ENCODE measurements at places on chromosomes 3 and 15.
A peak's percentile ranks its signal among the peaks of the same experiment; 100 is the strongest.

GRCh38 chr15:70863450-70864218, 9.7 kb upstream of the LARP6 start:
- no peak for DNase-seq

DNA sequence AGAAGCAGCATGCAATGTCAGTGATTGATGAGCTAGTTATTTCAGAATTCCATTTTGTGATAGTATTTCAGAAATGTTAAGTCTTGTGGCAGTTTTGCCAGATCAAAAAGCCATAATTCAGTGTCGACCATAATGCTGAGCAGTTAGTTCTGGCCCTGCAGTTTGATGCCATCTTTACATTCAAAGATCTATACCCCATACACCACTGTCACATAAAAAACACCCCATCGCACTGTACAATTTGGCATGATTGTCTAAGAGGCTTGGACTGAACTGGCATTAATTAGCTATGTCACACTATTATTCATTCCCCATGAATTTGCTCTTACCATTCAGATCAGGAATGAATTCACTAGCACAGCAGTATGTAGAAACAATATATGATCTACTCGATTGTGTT, 127.7 kb upstream of the EPHA3 start:
- no peak for DNase-seq

GRCh38 chr15:70035719-70036077, 62.0 kb downstream of the TLE3 start:
- DNase-seq = no peak

- peak; percentile 53 for DNase-seq
Measured at GRCh38 chr3:129315223-129315997, 36.7 kb downstream of the HMCES start.

- DNase-seq = no peak
Measured at GRCh38 chr3:35646081-35646480, 6.8 kb downstream of the ARPP21 start.

- no peak for DNase-seq
Measured at GRCh38 chr3:23985747-23986544, 40.9 kb downstream of the NR1D2 start.

DNA sequence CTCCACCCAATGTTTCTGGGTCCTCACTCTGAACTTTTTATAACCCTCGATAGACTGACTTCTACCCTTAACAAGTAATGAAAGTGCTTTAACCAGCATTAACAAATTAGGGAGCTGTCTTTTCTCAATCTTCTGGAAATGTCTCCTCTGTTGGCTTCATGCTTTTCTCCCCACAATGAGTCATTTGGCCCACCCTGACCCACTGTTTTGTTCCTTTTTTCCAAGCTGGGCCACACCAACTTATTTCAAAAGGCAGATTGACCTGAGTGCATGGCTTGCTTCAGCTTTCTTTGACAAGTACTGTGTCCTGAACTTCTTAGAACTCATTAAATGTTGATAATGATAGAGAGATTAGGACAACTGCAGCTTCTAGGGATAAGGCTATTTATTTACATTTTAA, 199.6 kb upstream of the SEMA6D start:
- no peak for DNase-seq

GRCh38 chr3:64861684-64862083, 173.9 kb upstream of the ADAMTS9 start:
- DNase-seq = no peak

GRCh38 chr3:25478964-25479726, 51.1 kb downstream of the RARB start:
- DNase-seq = no peak

DNA sequence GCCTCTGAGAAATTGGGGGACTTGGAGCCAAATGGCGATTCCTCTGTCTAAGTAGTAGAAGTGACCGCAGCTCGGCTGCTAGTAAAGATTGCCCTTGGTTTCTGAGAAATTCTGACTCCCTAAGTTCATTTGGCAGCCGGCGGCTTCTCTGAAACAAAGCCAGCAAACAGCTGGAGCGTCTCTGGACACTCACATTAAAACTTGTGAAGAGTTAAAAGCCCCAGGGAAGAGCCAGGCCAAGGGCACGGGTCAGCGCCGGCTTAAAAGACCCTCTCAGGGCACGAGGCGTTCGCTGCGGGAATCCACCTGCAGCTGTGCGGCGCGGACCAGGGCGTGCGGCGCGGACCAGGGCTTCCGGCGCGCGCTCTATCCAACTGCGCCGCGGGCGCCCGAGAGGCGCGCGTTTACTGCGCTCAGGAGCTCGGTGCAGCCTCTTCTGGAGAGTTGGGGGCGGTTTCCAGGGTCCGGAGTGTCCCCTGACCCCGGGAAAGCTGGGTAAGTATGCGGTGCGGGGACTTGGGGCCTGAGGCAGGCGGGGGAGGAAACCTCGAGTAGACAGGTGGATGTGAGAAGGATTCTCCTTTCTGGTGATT, at the start of gene COL6A5:
Gene COL6A5 (plus strand): TSS at position 186 of the 593 bp plus-strand sequence. CDS start 27,967 bp downstream, outside the sequence.
- DNase-seq = no peak

DNA sequence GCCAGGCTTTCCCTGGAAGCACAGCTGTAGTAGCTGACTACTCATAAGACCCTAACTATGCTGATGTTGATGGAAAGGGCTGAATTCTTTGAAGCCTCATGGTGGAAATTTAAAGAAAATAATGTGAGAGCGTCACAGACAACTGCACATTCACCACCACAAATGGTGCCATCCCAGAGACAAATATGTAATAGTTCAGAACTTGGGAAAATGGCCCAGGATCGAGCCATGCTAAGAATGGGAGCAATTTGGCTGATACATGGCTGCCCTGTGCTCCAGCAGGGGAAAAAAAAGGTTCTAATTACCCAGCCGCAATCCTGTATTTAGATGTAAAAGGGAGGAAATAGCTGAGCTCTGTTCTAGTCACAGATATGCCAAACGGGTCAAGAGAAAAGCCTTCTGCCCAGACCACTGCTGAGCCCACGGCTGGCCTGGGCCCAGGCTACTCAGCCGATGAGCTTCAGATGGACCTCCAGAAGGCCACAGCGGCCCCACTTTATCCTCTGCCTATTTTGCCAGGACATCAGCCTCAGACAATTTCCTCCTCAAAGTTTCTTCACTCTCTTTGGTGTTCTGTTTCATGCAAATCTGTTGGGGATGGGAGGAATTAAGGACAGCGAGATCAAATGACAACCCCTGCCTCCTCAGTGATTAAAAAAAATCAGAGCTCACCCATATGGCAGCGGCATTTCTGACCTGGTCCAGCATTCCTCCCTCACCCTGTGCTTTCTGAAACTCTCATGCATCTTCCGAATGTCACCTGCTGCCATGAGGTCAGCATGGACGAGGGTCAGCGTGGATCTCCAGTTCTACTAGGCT, 54.5 kb upstream of the MEX3B start:
- no peak for DNase-seq

DNA sequence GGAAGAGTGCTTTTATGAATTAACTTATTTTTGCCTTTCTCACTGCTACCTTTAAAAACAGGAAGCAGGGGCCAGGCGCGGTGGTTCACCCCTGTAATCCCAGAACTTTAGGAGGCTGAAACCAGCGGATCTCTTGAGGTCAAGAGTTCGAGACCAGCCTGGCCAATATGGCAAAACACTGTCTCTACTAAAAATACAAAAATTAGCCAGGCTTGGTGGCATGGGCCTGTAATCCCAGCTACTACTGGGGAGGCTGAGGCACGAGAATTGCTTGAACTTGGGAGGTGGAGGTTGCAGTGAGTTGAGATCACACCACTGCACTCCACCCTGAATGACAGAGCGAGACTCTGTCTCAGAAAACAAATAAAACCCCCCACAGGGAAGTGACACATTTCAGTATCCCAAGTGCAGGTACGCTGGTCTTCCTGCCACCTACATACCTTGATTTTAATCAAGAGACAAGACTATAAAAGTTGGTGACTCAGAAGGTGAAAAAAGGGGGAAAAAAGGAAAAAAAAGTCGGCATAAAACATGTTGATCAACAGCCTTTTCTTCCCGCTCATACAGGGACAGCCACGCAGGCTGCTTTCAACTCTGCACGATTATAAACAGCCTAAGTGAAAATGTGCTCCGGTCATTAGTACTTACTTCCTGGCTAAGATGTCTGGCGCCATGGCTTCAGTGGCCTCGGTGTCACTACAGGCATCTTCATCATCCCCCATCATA, 18.8 kb downstream of the PPP1R2 start:
- DNase-seq = no peak

GRCh38 chr3:143529018-143529478, 319.2 kb downstream of the SLC9A9 start:
- no peak for DNase-seq

DNA sequence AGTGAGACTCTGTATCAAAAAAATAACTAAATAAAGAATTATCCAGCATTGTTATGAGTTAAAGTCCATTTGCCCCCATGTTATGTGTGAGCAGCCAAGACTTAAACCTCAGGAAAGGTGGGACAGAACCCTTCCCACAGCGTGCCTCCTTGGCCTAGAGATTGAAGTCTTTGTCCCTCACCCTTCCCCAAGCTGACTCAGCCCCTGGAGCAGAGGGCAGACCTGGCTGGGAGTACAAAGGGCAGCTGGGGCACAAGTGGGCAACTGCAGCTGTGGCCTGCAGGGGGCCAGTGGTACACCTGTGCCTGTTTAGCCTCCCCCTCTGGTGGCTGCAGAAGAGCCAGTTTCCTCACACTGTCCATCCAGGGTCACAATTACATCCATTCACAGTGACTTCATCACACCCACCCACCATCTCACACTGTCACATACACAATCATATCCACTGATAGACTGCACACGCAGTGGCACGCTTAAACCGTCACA, 940 bp upstream of the ACY1 start:
- peak; percentile 78 for DNase-seq

DNA sequence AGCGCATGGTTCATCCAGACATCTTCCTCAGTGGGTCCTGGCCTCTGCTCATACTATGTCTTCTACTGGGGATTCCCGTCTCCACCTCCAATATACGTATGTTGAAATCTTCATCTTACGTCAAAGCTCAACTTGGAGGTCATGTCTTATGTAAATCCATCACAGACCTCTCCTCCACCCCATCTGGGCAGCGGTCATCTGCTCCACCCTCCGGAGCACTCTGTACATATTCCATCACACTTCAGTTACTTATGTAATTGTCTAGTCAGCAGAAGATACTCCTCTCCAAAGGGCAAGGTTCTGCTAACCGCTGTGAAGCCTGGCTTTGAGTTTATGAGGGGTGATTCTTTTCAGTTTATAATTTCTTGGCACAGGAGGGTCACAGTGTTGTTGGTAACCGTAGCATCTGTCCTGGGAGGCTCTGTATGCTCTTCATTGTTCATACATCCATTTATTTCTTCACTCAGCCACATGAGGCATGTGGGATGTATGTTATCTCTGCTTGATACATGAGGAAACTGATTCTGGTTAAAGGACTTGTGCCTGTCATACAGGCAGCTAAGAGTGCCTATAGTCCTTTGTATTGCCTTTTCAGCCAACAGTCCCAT, 22.1 kb downstream of the MAP2K1 start:
- DNase-seq = no peak

- peak; percentile 82 for DNase-seq
Measured at GRCh38 chr3:120642368-120642948, 39.6 kb downstream of the HGD start.

GRCh38 chr15:62902821-62903220, 139.7 kb upstream of the TPM1 start:
- no peak for DNase-seq

GRCh38 chr15:94555841-94556519, 324.6 kb downstream of the MCTP2 start:
- no peak for DNase-seq

DNA sequence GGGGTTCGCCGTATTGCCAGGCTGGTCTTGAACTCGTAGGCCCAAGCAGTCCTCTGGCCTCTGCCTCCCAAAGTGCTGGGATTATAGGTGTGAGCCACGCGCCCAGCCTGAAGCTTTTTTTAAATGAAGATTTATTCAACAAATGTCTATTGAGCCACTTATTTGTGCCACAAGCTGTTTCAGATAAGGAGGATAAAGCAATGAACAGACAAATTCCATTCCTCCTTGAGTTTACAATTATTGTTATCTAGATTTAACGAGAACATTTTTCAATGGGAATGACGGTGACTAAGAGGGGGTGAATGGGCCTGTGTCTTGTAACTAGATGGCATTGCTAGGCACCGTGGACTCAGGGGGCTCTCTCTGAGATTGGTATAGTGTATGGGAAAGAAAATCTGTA, 10.2 kb downstream of the PPARG start:
- DNase-seq = no peak

DNA sequence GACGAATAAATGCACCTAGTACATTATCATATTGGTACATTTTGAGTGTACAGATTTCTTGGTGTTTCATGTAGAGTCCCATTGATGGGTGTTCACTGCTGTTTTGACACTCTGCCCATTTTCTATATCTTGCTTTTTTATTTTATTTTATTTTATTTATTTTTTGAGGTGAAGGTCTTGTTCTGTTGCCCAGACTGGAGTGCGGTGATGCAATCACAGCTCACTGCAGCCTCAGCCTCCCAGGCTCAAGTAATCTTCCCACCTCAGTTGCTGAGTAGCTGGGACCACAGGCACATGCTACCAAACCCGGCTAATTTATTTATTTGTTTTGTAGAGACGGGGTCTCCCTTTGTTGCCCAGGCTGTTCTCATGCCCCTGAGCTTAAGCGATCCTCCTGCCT, 44.2 kb downstream of the DNAJC13 start:
- no peak for DNase-seq

DNA sequence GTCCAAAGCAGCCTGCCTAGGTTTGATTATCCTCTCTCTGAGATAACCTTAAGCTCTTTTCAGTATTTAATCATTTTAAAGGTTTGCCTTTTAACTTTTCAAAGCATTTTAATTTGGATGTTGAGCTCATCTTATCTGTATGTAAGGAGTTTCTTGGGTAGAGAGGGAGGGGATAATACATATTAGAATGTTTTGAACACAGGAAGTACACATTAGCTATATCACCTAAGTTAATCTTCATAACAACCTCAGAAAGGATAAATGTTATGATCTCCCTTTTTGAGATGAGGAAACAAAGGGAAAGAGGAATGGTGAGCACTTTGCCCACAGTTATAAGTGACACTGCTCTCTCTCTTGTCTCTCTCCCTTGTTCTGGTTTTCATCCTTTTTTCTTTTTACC, 2.2 kb upstream of the CD47 start:
- DNase-seq = no peak

DNA sequence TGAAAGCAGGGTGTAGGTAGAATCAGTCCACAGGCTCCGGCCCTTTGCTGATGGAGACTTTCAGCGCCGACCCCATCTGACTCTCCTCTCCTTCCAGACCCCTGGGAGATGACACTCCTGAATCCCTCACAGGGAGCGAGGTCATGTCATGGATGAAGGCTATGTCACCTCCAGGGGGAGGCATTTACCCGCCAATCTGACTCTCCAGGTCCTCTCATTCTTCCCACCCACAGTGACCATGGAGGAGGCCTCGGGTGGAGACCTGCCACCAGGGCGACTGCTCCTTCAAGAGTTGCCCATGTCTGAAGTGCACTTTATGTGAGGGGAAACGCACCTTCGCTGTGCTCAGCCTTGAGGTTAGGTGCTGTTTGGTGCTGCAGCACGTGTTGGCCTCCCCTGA, 112.7 kb downstream of the KLF13 start:
- DNase-seq = no peak

- DNase-seq = no peak
Measured at GRCh38 chr3:10577486-10577885, 72.1 kb upstream of the ATP2B2 start.
